ENCODE measurements at places on chromosomes 3 and 15. TPM values are rescaled to one million over a fixed set of nuclear protein-coding genes. Genes with fewer than 3 reads are reported as not detected.
A peak's percentile ranks its signal among the peaks of the same experiment; 100 is the strongest.

DNA sequence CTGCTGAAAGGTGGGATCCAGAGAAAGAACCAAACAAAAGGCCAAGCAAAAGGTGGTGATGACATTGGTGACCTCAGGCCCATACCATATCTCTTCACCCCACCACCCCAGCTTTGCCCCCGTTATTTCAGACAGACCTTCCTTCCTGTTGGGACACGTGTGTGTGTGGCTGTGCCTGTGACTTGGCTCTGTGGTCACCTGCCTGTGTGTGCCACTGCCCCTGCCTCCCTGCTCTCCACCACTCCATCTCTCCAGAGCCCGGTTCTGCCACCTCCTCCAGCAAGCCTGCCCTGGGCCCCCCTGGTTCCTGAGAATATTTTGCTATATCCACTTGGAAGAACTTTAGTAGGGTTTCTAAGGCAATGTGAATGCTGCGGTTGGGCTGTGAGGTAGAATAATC, 28.6 kb upstream of the TLE3 start:
- no peak for DNase-seq

GRCh38 chr3:135739779-135740178, 225.7 kb upstream of the PPP2R3A start:
- no peak for DNase-seq

The NEK10 gene
- total RNA-seq: 6.5 TPM

- peak; percentile 91 for DNase-seq
These were observed 83.8 kb upstream of the PPIB start for GRCh38 chr15:64246364-64247189.

The ROBO1 gene
- 40.4 TPM for total RNA-seq

The CLDN16 gene
- not detected for total RNA-seq

DNA sequence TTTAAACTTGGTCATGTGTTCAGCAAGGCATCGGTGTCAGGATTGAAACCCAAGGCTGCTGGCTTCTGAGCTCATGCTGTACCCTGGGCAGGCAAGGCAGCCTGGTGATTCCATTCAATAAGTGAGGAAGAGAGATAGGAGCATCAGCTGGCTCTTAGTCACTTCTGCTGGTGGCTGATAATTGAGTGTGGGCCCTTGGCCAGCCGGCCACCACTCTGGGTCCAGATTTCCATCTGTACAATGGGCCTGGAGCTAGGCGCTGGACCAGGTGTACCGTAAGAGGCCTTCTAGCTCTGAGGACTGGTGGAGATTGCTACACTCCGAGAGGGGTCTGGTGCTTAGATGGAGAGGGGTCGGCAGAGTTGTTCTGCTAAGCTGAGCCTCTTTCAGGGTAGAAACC, 4.3 kb downstream of the CD276 start:
- no peak for DNase-seq

- DNase-seq: no peak
These were observed 223.9 kb downstream of the NR1D2 start for GRCh38 chr3:24168977-24169376.

DNA sequence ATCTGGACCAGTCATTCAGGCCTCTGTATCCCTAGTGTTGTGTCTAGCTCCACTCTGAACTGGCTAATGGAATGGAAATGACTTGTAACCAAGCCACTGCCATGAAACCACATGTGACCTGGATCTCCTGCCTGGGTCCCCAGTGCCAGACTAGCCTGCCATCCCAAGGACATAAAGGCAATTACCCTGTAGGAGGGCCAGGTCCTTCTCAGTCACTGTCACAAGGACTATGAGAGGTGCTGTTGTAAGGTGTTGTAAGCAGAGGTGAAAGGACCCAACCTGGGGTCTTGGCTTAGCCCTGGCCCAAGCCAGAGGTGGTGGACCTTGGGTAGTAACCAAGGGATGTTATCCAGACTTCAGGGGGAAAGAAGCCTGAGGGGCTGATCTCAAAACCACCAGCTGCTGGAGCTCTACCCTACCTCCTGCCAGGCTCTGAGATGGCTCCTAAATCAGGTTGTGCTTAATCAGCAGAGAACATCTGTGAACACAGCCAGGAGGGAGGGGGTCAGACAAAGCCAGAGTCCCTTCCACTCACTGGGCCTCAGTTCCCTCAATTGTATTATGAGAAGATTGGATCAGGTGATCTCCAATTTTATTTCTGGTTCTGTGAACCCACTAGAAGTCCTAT, 15.7 kb upstream of the KLHL24 start:
- DNase-seq: no peak

DNA sequence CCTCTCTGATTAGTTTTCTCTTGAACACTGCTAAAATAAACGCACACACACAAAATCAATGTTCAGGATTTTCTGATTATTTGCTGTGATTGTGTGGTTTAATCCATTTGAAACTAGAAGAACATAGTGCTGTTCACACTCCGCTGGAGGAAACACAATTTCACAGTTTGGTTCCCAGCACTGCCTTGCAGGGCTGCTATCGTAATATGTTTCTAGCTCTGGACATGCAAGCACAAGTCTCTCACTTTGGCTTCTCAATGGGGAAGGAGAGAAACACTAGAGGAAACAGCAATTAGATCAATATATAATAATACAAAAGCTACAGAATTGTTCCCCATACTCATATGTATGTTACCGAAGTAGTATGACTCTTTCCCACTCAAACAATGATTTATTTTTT, 299.5 kb downstream of the NSUN3 start:
- DNase-seq: no peak

DNA sequence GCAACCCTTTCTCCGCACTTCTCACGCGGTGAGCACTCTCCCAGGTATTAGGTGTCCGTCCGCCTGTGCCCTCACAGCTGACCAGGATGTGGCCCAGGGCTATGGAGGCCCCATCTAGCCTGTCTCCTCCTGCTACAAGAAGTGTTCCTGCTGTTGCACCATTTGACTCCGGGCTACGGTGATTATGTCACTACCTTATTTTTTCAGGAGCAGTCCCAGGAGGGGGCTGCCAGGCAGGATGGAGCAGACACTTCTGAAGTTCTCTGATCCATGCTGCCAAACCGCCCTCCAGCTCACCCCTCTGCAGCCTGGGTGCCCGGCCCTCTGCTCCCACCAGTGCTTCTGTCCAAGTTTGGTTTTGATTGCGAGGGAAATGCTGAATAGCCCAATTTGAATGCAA, 36.9 kb downstream of the ZXDC start:
- no peak for DNase-seq

The DUSP7 gene
- total RNA-seq: 39.6 TPM

The SLC25A20 gene
- total RNA-seq: 26.9 TPM

DNA sequence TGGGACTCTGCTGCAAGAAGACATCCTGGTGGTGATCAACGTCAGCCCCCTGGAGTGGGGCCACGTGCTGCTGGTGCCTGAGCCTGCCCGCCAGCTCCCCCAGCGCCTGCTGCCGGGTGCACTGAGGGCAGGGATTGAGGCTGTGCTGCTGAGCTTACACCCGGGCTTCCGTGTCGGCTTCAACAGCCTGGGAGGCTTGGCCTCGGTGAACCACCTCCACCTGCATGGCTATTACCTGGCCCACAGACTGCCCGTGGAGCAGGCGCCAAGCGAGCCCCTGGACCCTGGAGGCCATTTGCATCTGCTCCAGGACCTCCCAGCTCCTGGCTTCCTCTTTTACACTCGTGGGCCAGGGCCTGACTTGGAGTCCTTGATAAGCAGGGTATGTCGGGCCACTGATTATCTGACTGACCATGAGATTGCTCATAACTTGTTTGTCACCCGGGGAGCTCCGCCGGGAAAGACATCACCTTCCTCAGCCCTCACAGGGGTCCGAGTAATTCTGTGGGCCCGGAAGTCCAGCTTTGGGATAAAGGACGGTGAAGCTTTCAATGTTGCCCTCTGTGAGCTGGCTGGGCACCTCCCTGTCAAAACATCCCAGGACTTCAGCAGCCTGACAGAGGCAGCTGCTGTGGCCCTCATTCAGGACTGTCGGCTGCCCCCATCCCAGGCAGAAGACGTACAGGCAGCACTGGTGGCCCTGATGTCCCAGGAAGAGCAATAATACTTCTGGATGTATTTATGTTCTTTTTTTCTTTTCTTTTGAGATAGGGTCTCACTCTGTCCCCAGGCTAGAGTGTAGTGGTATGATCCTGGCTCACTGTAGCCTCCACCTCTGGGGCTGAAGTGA, 7.6 kb downstream of the GDPGP1 start:
- DNase-seq: no peak

DNA sequence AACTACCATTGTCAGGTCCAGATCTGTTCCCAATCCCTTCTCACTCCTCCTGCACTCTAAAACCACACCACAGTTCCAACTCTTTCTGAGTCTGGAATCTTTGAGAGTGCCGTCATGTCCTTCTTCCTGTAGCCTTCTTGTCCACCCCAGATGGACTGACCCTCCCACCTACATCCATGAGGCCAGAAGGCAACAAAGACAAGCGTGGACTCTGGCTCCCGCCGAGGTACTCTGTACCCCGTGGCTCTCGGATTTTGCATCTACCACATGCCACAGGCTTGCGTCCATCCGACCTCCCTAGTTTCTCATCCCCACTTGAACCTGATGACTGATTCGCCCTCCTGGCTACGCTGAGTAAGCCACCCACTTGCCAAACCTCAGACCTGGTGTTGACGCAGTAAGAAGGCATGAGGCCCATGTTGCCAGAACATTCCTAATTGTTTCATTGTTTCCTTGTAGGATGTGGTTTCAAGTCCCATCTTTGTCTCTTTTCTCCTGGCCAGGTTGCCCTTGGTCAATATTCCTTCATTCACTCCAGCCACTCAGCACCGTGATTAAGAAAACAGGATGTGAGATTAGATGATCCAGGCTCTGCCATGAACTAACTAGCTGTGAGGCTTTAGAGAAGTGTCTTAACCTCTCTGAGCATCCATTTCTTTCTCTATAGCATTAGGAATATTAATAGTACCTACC, 1.1 kb upstream of the ZBTB38 start:
- DNase-seq: peak; percentile 100

- no peak for DNase-seq
These were observed 95.0 kb upstream of the FNDC3B start for GRCh38 chr3:171944118-171945016.

GRCh38 chr3:67290438-67290837, 292.3 kb downstream of the KBTBD8 start:
- DNase-seq: no peak

DNA sequence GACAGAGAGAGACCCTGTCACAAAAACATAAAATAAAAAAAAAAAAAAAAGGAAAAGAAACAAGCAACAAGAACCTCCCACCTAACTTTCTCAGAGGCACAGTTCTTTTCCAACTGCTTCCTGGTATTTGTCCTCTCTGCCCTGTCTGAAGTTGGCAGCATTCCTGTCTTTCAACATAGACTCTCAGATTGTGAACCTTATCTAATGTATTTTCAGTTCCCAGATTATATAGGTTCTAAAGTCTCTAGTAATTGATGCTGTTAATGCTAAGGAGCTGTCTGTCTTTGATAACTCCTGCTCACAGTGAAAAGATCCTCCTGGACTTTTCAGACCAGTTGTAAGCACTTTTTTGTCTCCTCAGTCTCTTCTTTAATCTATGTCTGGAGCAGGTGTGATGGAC, 199.5 kb upstream of the P2RY1 start:
- no peak for DNase-seq

GRCh38 chr15:75171408-75171807, 30.3 kb upstream of the C15orf39 start:
- DNase-seq: peak; percentile 86

DNA sequence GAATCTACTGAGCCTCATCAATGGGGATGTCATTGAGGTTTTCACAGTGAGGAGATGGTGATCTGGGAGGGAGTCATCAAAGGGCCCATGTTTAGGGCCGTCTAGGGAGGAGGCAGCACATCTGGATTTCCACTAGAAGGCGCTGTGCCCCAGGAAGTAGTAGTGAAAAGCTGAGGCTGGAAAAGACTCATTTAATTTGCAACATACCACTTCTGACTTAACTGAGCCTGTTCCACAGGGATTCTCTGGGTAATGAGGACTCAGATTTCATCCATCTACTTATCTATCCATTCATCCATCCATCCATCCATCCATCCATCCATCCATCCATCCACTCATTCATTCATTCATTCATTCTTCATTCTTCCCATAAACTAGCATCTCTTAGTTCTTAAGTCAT, 17.4 kb upstream of the SHF start:
- peak; percentile 70 for DNase-seq

GRCh38 chr3:107916171-107916570, 174.7 kb downstream of the CD47 start:
- no peak for DNase-seq

The CFAP20DC gene
- 0.99 TPM for total RNA-seq

The MEIS2 gene
- total RNA-seq: 31.8 TPM

GRCh38 chr3:48788544-48789162, 59.0 kb downstream of the PRKAR2A start:
- DNase-seq: no peak

All from HFFc6 (cell line).